ENCODE measurements at places on chromosomes 2 and 18.

GRCh38 chr2:218370410-218371063, 11.5 kb upstream of the SLC11A1 start:
- no peak for DNase-seq

GRCh38 chr2:164717000-164717803, 95.9 kb upstream of the GRB14 start:
- DNase-seq: no peak

GRCh38 chr2:109435901-109436598, 177.7 kb downstream of the SEPTIN10 start:
- no peak for DNase-seq

- DNase-seq: no peak
These were observed 49.0 kb upstream of the ATIC start for GRCh38 chr2:215262741-215263362.
